RPMI8226 (cell line): ENCODE measurements at places on chromosomes 1 and 21.

DNA sequence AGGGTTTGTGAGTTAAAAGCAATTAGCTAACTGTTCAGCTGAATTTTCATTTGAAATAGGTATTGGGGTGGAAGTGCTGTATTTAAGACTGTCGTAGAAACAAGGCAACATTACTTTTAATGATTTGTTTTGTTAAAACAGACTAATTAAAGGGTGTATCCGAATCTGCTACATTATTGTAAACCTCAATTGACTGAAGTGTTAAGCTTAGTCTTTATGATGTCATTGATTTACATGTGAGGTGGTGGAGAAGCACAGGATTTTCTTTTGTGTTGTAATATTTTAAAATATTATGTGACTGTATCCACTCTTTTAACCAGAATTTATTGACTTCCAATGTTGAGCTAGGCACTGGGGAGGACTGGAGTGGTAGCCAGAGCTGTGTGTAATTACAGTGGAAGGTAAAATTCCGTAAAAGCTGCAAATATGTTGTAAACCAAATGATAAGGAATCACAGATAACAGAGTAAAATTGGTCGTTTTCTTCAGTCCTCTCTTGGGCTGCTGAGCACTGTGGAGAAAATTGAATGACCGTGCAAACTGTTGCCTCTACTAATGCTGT, 1.6 kb downstream of the HOOK1 start:
- no peak for DNase-seq

DNA sequence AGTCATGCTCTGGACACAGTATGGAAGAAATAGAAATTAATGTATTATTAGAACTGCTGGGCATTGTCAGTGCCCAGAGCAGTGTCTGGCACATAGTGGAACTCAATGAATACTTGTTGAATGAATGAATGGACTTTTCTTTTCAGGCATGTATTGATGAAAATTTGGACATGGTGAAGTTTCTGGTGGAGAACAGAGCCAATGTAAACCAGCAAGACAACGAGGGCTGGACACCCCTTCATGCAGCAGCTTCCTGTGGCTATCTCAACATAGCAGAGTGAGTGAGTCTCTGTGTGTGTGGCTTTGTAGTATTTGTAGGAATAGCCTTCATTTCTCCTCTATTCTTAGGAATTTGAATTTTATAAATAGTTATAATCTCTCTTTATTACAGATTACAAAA, 68.1 kb downstream of the PPP1R12B start:
- no peak for DNase-seq

DNA sequence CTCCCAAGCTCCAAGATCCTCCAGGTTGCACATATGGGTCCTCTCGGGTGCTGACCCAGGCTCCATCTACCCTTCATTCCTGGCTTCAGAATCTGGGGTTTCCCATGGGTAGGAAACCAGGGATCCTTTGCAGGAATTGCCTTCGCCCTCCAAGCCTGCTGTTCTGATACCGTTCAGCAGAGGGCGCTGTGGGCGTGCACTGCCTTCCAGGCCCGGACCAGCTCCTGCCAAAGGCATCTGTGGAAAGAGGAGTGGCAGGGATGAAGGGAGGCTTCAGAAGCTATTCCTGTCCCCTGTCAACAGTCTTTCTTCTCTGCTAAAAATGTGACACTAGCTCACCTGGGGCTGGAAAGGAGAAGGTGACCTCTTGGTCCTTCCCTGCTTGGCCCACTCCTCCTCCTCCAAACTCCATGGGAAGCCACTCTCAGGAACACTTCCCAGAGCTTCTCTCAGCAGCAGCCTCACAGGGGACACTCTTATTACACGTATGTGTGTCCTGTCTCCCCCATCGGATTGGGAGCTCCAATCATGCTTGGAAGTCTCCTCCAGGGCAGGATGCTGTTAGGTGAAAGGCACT, 71.2 kb downstream of the VWA5B1 start:
- DNase-seq = peak; percentile 26

DNA sequence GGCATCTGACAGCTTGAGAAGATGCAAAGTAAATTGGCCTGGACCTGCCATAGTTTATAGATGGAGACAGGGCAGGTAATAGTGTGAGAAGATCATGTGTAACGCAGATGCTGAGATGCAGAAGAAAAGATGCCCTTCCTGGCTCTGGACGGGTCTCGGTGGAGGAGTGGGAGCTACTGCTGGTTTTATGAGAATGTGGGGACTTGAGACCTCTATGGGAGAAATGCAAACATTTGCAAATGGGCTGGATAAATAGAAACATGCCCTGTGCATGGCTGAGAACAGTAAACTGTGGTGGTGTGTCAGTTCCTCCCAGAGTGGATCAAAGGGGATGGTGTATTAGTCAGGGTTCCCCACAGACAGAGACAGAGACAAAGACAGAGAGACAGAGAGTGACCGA, 21.9 kb downstream of the UBASH3A start:
- DNase-seq = no peak

- DNase-seq = no peak
Observed at GRCh38 chr1:83527987-83528386, 470.9 kb downstream of the TTLL7 start.

DNA sequence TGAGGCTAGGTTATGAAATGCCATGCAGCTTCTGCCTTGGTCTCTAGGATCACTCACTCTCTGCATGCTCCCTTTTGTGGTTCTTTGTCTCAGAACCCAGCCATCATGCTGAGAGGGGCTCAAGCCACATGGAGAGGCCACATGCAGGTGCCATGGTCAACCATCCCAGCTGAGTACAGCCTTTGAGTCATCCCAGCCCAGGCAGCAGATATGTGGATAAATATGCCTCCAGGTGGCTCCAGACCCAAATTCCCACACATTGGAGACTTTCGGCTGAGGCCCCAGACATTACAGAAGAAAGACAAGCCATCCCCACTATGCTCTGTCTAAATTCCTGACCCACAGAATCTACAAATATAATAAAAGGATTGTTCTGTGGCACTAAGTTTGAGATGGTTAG, 102.0 kb downstream of the LHX9 start:
- no peak for DNase-seq

GRCh38 chr1:53606651-53607051, 132.3 kb downstream of the GLIS1 start:
- DNase-seq = no peak

DNA sequence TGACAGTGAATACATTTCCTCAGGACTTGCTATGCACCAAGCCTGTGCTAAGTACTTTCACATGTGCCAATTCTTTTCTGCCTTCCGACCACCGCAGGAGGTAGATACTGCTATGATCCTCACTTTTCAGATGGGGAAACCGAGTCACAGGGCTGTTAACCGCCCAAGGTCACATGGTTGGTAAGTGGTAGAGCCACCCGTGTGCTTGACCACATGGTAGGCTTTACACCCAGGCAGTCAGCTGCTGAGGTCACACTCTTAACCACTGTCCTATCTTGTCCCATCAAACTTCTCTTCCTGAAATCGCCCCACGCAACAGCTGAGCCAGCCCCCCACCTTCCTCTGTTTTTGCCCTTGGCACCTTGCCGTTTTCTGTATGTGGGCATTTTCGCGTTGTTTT, 31.0 kb upstream of the SDHB start:
- DNase-seq = no peak

DNA sequence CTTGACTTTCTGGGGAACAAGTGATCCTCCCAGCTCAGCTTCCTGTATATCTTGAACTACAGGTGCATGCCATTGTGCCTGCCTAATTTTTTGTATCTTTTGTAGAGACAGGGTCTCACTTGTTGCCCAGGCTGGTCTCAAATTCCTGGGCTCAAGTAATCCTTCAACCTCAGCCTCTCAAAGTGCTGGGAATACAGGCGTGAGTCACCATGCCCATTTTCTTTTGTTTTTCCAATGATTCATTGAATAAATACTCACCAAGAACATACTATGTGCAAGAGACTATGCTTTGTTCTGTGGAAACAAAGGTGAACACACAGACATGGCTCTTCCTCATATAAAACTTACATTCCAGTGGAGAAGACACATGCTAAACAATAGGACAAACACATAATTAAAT, 407.8 kb upstream of the DAB1 start:
- DNase-seq = no peak
